Mammary epithelial cell (primary cell): ENCODE measurements at places on chromosomes 4 and X.

GRCh38 chr4:142582340-142582739 is 263.8 kb downstream of the INPP4B start:
- no peak for DNase-seq

DNA sequence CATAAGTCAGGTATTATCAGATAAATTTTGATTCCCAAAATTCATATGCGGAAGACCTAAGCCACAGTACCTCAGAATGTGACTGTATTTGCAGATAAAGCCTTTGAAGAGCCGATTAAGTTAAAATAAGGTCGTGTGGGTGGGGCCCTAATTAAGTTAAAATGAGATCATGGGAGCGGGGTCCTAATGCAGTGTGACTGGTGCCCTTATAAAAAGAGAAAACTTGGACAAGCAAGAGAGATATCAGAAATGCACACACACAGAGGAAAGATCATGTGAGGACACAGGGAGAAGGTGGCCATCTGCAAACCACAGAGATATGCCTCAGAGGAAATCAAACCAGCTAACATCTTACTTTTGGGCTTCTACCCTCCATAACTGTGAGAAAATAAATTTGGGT is 236.1 kb downstream of the FBXO8 start:
- DNase-seq: no peak

GRCh38 chr4:13918991-13919441 is 291.5 kb upstream of the BOD1L1 start:
- no peak for DNase-seq

DNA sequence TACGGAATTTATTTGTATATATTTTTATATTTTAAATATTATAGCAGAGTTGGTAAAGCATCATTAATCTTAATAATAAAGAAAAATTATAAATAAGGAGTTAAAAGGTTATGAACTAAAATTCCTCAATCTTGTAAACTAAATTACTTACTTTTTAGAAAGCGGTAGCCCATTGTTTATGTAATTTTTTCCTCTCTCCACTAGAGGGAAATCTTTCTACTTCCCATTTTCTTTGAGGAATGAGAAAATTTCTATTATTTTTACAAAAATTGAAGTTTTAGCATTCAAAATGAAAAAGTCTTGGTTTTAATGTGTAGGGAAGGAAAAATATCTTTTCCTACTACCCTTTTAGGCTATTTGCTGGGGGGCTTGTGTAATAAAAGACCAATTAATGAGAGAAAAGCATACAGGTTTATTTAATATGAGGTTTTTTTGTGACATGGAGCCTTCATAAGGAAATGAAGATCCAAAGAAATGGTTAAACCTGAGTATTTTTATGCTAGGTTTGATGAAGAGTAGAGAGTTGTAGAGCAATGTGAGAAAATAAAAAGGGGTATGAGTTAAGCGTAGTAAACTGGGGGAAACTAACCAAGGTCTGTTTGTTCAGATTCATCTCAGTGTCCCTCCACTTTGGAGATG is 68.7 kb upstream of the ADAD1 start:
- no peak for DNase-seq

- DNase-seq: no peak
Observed at GRCh38 chr4:142169216-142169615, 532.8 kb downstream of the IL15 start.

DNA sequence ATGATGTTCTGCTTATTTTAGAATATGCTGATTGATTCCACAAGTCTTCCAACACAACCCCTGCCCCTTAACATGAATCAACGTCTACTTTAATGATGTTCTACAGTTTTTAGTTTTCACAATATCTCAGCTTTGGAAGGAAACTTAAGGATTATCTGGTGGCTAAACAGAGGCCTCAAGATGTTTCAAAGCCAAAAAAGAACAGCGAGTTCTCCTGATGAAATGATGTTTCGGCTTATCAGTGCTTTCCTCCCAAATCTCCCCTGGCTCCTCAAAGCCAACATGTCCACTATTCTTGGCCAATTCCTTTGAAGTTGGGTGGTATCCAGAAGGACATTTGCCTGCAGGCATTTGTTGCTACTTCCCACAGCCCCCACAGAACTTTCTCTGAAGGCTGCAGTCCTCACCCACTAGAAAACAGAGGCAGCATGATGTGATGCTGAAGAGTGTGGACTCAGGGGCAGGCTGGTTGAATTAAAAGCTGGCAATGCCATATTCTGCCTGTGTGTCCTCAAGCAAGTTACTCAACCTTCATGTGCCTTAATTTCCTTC is 87.3 kb downstream of the ADGRG4 start:
- DNase-seq: no peak

DNA sequence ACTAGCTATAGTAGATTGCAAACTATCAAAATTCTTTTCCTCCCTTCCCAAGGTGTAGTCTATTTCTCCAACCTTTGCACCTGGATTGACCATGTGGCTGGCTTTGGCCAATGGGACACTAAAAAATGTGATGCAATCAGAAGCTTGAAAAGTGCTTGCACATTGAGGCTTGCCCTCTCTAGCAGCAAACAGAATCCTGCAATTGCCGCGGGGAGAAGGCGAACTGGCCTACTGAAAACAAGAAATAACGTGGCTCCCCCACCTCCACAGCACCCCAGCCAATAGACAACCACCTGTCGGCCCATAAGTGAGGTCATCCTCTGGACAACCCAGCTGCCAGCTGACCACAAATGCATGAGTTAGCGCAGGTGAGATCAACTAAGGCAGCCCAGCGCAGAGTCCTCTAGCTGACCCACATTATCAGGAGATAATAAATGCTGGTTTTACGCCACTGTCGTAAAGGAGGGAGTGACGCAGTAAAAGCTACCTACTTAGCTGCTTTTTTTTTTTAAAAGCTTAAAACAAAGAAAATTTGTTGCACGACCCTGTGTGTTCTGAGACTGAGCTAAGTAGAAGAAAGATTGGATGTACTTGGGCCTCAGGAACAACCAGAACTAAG is 95.2 kb downstream of the GK start:
- no peak for DNase-seq

- no peak for DNase-seq
Observed at GRCh38 chr4:56686537-56687231, 5.6 kb upstream of the HOPX start.

- DNase-seq: no peak
Observed at GRCh38 chr4:83753260-83753659, 217.4 kb downstream of the GPAT3 start.

DNA sequence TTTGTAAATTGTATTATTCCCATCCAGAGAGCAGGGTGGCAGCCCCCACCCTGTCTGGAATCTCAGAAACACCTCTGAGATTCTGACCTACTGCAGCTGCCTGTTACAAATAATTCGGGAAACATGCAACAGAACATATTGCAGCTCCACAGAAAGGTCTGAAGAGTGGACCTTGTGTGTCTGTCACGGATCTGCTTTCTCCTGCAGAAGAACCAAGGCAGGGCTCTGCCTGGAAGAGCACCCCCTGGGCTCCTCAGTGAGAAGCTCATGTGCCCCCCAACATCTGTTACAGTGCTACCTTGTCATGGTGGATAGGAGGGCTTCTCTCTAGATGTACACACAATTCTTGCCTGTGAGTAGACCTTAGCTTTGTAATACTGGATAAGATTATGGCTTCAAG is 286.6 kb upstream of the GATB start:
- DNase-seq: no peak

DNA sequence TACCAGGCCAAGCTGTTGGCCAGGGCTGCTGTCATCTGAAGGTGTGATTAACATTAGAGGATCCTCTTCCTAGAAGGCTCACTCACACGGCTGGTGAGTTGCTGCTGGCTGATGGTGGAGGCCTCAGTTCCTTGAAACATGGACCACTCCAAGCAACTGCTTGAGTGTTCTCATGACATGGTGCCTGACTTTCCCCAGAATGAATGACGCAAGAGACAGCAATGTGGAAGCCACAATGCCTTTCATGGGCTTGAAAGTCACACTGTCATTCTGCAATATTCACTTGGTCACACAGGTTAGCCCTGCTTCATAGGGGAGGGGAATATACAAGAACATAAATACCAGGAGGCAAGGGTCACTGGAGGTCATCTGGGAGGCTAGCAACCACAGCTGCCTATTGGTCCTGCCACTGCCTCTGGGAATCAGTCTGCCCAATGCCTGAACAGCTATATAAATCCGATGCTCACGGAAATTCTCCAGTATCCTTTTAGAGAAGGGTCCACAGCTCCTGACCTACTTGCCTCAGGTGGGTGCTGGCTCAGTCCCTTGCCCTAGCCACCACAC is 97.1 kb upstream of the MAML3 start:
- no peak for DNase-seq

DNA sequence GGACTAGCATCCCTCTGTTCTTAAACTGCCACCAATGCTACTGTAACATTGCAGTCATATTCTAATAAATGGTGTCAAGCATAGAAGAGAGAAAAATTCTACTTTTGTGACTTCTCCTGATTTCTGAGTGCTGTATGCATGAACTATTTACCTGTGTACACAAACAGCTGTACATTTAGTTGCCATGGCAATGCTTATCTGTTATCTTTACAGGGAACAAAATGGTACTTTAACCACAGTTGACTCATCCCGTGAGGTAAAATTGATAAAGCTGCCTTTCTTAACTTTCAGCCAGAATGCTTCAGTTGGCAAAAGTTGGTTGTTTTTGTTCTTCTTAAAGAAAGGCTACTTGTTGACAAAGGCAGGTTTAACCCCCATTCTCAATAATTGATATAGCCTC is 587.5 kb upstream of the MAGEB2 start:
- no peak for DNase-seq

DNA sequence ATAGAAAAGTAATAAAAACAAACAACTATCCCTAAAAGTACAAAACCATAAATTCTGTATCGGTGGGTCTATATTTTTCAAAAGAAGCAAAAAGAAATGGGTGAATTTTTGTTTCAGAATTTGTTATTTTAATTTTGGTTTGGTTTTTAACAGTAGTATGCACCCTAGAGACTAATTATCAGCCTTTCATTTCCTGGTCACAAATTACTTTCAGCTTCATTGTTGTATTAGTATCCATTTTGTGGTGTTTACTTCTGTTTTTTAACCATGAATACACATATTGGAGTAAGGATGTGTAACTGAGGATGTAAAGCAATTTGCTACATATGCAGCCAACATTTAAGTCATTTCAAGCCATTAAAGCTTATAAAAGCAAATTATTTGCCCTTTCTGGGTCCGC is 97.8 kb downstream of the LUZP4 start:
- no peak for DNase-seq

DNA sequence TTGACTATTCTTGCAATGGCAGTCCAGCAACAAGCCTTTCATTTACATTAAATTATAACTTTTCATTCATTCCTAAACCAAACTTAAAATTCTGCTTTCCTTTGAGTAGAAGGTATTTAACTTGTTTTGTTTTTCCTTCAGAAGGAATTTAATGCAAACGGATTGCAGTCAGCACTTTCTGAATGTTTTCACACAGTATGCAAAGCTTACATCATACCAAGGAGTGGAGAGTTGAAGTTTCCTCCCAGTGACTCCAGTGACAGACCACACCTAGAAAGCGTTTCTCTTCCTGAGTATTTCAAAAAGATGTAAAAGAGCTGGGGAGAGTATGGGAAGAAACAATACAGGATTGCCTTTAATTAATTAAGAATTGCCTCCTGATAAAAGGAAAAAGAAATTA is 8.1 kb downstream of the EPGN start:
- no peak for DNase-seq

GRCh38 chr4:44861756-44862155 is 135.4 kb upstream of the GNPDA2 start:
- DNase-seq: peak; percentile 27

- no peak for DNase-seq
Observed at GRCh38 chr4:588351-588849, 12.3 kb upstream of the TMEM271 start.

- DNase-seq: no peak
Observed at GRCh38 chrX:150700107-150700506, 6.9 kb downstream of the MTMR1 start.

DNA sequence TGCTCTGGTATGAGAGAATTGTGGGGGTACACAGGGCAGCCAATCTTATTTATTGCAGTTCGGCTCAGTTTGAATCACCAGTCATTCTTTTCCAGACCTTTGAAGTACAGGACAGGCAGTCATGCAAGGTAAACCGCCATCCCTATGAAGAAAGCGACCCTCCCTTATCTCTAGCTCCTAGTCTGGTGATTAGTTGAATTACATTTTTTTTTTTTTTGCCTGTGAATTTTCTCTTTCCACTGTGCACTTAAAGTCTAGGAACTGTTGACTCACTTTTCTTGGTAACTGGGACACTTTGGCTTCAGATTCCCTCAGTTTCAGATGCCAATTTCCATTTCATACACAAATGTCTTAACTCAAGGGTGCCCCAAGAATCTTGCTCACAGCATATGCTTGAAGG is 82.4 kb upstream of the FAM9C start:
- no peak for DNase-seq

GRCh38 chr4:10715135-10715534 is 30.6 kb upstream of the CLNK start:
- DNase-seq: no peak

DNA sequence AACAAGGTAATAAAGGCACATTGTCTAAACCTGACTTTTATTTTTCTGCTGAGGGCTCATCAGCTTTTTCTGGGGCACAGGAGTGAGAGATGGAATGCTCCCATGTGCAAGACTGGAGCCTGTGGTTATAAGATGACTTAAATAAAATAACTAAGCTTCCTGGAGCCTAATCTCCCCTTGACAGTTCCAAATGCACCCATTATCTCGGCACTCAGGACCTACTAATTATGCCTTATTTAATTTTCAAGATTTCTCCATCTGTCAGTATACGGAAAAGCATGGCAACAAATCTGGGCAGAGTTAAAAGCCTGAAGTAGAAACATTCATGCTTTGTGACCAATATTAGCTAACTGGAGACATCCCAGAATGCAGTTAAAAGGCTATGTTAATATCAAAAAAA is 416.7 kb upstream of the TEX13C start:
- no peak for DNase-seq

DNA sequence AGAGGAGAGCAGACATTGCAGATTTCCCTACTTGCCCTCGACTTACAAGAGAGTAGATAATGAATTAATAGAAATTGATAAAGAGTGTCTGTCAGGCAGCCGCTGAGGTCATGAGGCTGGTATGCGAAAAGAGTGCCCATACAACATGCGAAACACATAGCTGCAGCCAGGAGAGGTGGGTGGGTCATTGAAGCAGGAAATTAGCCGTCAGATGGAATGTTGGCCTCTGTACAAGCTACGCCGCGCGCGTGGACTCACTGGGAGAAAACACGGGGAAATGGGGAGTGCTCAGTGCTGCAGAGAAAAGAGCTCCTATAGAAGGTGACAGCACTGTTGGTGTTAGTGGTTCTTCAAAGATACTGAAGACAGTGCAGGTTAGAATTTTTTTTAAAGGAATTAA is 125.1 kb downstream of the RAPGEF2 start:
- DNase-seq: peak; percentile 70

- DNase-seq: no peak
Observed at GRCh38 chr4:155114790-155115189, 93.6 kb upstream of the NPY2R start.

- DNase-seq: no peak
Observed at GRCh38 chr4:16123356-16124084, 39.7 kb upstream of the PROM1 start.

- no peak for DNase-seq
Observed at GRCh38 chrX:41599507-41599906, 89.3 kb upstream of the GPR34 start.

- no peak for DNase-seq
Observed at GRCh38 chr4:171464499-171464898, 348.7 kb upstream of the GALNTL6 start.

GRCh38 chr4:72966652-72967051 is 102.9 kb downstream of the COX18 start:
- no peak for DNase-seq
